NCI-H1048 (cell line): ENCODE measurements at places on chromosomes 16 and 17.

GRCh38 chr17:30996486-30996885, 25.6 kb downstream of the RNF135 start:
- no peak for DNase-seq

- DNase-seq = no peak
These were observed 21.7 kb upstream of the PAFAH1B1 start for GRCh38 chr17:2571523-2572303.

- DNase-seq = no peak
These were observed 9.0 kb upstream of the CDH3 start for GRCh38 chr16:68636064-68636560.

- DNase-seq = no peak
These were observed 423.7 kb downstream of the TOX3 start for GRCh38 chr16:52123061-52123839.

- no peak for DNase-seq
These were observed 215.9 kb downstream of the RPTOR start for GRCh38 chr17:80760511-80760911.
